ENCODE measurements at places on chromosomes 2 and 18. TPM values are rescaled to one million over a fixed set of nuclear protein-coding genes. Genes with fewer than 3 reads are reported as not detected.
A peak's percentile ranks its signal among the peaks of the same experiment; 100 is the strongest.

DNA sequence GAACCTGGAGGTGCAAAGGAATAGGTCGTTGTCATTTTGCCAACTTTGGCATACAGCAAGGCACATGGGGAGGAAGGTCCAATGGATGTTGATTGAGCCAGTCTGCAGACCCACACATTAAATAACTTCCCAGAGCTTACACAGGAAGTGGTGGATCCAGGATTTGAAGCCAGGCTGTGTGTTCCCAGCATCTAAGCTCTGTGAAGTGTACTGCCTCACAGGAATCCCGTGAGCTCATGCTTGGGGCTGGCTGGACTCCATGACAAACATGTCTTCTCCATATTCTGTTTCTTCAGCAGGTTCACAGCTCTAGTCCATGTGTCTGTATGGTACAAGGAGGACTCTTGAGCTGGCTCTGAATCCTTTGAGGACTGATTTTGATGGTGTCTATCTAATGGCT, 63.9 kb downstream of the KLHL29 start:
- no peak overlapping the region for H3K27ac ChIP-seq
- no peaks in the 10 kb centered on the region for H3K27me3 ChIP-seq
- no peaks in the 10 kb centered on the region for H3K4me1 ChIP-seq
- DNase-seq, result peak; percentile 31

DNA sequence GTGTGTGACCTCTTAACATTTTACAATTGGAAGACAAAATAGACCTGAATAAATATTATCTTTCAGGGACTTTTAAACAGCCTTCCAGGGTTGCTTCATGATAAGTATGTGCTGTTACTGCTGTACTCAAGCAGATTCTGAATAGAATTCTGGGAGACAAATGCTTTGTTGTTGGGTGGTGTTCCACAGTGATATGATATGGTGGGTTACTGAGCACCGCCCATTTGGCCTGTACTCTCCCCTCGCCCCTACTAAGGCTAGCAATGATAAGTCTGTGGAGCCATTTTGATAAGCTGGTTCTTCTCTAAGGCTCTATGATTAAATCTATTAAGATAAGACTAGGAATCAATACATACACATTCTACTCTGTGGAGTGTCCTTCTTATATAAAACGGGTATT, 89.8 kb upstream of the ITGA4 start:
- no peaks in the 10 kb centered on the region for H3K4me1 ChIP-seq
- DNase-seq, result no peak
- no peaks in the 10 kb centered on the region for H3K27me3 ChIP-seq
- H3K4me3 ChIP-seq, result no peak overlapping the region
- no peaks in the 10 kb centered on the region for H3K36me3 ChIP-seq

GRCh38 chr2:64644458-64645382, 9.0 kb downstream of the SERTAD2 start:
- H3K4me1 ChIP-seq, result peaks cover 14% of the 10 kb centered on the region
- peaks cover 2% of the 10 kb centered on the region for H3K36me3 ChIP-seq
- peak overlapping the region; percentile 59 for H3K4me3 ChIP-seq

DNA sequence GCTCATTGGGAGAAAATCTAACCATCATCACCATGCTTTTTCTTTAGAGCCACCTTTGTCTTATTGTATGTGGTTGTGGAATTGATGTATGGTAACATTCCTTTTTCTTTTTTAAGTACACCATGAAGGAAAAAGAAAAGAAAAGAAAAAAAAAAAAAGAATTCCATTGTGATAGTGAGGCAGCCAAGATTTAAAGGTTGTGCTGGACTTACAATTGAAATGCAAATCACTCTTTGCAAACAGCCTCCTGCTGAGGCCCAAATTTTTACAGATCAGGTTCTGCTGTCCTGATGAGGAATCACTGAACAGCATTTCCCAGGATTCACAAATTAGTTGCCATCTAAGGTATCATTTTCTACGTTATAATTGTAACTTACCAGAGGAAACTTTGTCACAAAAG, 1101.0 kb upstream of the FANCL start:
- H3K27ac ChIP-seq, result no peak overlapping the region
- H3K27me3 ChIP-seq, result no peaks in the 10 kb centered on the region
- H3K4me3 ChIP-seq, result no peak overlapping the region
- DNase-seq, result no peak
- no peaks in the 10 kb centered on the region for H3K36me3 ChIP-seq

DNA sequence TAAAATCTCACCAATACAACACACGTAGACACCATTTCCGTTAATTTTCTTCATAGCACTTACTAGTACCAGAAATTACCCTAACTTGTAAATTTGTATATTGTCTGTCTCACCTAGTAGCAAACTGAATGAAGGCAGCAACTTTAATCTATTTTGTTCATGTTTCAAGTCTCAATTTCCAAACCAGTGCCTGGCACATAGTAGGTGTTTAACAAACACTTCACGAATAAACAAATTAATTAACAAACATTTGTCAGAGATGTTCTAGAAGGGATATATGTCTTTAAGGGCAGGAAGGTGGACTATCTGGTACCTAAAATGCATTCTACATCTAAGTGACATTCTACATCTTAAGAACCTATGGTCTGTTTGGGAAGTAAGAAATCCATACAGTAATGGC, 963 bp downstream of the THADA start:
- H3K4me3 ChIP-seq, result peak overlapping the region; percentile 98
- peak overlapping the region; percentile 94 for H3K27ac ChIP-seq
- peaks cover 2% of the 10 kb centered on the region for H3K4me1 ChIP-seq
- H3K27me3 ChIP-seq, result no peaks in the 10 kb centered on the region

DNA sequence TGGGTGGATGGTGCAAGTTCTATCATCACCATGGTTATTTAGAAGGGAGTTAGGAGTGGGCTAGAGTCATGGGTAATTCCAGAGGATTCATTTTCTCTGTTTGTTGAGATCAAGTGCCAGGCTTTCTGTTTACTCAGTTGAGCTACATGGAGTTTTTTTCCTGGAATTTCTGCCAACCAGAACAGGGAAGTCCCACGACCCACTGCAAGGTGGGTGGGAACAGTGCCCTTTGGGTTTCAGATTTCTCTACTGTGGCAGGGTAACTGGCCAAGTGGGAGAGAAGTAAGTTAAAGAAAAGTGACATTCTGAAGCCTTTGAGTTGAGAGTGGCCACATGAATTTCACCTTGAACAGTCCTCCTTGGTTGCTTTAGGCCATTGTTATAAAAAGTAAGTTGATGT, 138.9 kb downstream of the SLC39A10 start:
- H3K27me3 ChIP-seq, result no peaks in the 10 kb centered on the region
- H3K36me3 ChIP-seq, result no peaks in the 10 kb centered on the region
- no peaks in the 10 kb centered on the region for H3K4me1 ChIP-seq
- H3K27ac ChIP-seq, result no peak overlapping the region

- DNase-seq, result peak; percentile 58
- H3K27me3 ChIP-seq, result peaks cover 2% of the 10 kb centered on the region
- peak overlapping the region; percentile 73 for H3K27ac ChIP-seq
- no peak overlapping the region for H3K4me3 ChIP-seq
- H3K4me1 ChIP-seq, result peaks cover 4% of the 10 kb centered on the region
- no peaks in the 10 kb centered on the region for H3K36me3 ChIP-seq
These were observed 104.7 kb downstream of the TSN start for GRCh38 chr2:121860033-121860757.

GRCh38 chr2:104701411-104701911, 152.5 kb upstream of the POU3F3 start:
- no peak overlapping the region for H3K4me3 ChIP-seq
- no peak overlapping the region for H3K27ac ChIP-seq
- no peaks in the 10 kb centered on the region for H3K4me1 ChIP-seq
- H3K27me3 ChIP-seq, result no peaks in the 10 kb centered on the region

GRCh38 chr2:105446501-105446900, 47.6 kb upstream of the FHL2 start:
- no peaks in the 10 kb centered on the region for H3K36me3 ChIP-seq
- peaks cover 4% of the 10 kb centered on the region for H3K27me3 ChIP-seq
- no peak for DNase-seq
- H3K27ac ChIP-seq, result no peak overlapping the region
- no peaks in the 10 kb centered on the region for H3K4me1 ChIP-seq

GRCh38 chr2:30226144-30227032, 4.9 kb upstream of the LBH start:
- H3K4me1 ChIP-seq, result peaks cover 14% of the 10 kb centered on the region
- H3K4me3 ChIP-seq, result no peak overlapping the region
- DNase-seq, result peak; percentile 94
- H3K27ac ChIP-seq, result peak overlapping the region; percentile 18
- no peaks in the 10 kb centered on the region for H3K27me3 ChIP-seq

- H3K4me3 ChIP-seq, result peak overlapping the region; percentile 47
- no peaks in the 10 kb centered on the region for H3K36me3 ChIP-seq
- peaks cover 8% of the 10 kb centered on the region for H3K4me1 ChIP-seq
- no peaks in the 10 kb centered on the region for H3K27me3 ChIP-seq
- peak overlapping the region; percentile 73 for H3K27ac ChIP-seq
These were observed 47.5 kb upstream of the SP3 start for GRCh38 chr2:174012347-174013314.

DNA sequence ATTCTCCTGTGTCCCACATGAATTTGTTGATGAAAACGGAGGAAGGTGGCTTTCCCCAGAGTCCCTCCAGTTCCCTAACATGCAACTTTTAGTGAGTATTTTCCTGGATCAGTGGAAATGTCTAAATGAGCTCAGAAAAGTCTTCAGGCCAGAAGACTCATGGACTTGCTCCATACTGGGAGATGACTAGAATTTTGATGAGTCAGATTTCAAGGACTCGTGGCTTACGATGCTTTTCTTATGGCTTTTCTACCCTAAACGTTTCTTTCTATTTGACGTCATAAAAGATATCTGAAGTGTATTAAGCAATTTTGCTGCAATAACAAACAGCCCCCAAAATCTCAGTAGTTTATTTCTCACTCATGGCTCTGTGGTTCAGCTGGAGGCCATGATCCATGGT, 397.6 kb downstream of the FBXO15 start:
- no peaks in the 10 kb centered on the region for H3K4me1 ChIP-seq
- no peaks in the 10 kb centered on the region for H3K36me3 ChIP-seq
- no peaks in the 10 kb centered on the region for H3K27me3 ChIP-seq
- H3K4me3 ChIP-seq, result no peak overlapping the region

DNA sequence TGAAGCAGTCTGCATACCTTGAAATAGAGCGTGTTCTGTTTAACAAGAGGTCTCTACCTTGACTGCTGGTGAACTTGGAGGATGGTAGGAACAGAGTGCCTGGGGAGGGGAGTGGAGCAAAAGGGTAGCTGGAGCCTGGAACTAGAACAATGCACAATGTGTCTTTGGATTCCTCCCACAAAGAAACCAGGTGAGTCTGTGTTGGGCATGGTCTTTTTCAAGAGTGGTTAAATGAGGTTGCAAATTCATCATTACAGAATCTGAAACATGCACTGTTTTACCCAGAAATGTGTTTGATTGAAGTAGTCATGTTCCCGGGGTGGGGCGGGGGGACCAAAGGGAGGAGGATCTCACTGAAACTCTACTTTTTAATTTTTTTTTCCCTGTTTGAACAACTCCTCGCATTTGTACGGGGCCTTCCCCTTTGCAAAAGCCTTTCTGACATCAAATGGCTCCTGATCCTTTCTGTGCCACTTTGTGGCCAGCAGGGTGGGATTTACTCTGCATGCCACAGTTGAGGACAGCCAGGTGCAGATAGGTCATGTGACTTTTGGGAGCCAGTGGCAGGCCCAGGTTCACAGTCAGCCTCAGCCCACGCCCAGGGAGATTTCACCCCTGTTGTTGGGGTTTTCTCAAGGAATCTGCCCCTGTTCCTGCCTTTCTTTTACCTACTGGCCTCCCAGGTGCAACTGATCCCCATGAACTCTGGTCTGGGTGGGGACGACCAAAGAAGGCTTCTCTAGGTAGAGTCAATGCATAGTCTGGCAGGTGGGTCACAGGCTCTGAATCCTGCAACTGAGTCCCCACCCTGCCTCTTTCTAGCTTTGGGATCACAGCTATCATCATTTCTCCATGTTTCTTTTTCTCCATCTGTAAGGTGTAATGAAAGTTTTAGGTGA, 28.2 kb downstream of the MYCN start:
- no peaks in the 10 kb centered on the region for H3K4me1 ChIP-seq
- no peak overlapping the region for H3K4me3 ChIP-seq
- H3K27me3 ChIP-seq, result no peaks in the 10 kb centered on the region
- no peak overlapping the region for H3K27ac ChIP-seq

GRCh38 chr2:186302263-186302662, 183.8 kb upstream of the ZC3H15 start:
- no peaks in the 10 kb centered on the region for H3K4me1 ChIP-seq
- DNase-seq, result no peak
- no peaks in the 10 kb centered on the region for H3K36me3 ChIP-seq
- H3K27ac ChIP-seq, result no peak overlapping the region

DNA sequence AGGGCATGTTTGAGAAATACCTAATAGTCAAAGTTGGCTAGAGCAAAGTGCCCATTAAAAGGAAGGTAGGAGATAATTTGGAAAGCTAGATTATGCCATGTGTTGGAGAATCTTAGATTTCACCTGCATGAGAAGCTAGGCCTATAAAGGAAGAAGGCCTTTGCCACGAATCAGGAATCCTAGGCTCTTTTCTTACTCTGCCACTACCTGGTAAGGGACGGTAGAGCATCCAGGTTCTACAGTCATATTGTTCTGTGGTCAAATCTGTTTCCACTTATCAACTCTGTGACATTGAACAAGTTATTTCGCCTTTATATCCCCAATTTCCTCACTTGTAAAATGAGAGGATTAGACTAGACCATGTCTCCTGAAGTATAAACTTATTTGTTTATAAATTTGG, 3.6 kb upstream of the KCNJ3 start:
- DNase-seq, result no peak
- no peak overlapping the region for H3K27ac ChIP-seq
- H3K27me3 ChIP-seq, result no peaks in the 10 kb centered on the region
- H3K4me3 ChIP-seq, result no peak overlapping the region
- H3K4me1 ChIP-seq, result no peaks in the 10 kb centered on the region

- no peak overlapping the region for H3K4me3 ChIP-seq
- peaks cover 21% of the 10 kb centered on the region for H3K4me1 ChIP-seq
- DNase-seq, result peak; percentile 70
- no peaks in the 10 kb centered on the region for H3K36me3 ChIP-seq
- H3K27ac ChIP-seq, result no peak overlapping the region
These were observed 176.6 kb downstream of the EN1 start for GRCh38 chr2:118670838-118671237.

DNA sequence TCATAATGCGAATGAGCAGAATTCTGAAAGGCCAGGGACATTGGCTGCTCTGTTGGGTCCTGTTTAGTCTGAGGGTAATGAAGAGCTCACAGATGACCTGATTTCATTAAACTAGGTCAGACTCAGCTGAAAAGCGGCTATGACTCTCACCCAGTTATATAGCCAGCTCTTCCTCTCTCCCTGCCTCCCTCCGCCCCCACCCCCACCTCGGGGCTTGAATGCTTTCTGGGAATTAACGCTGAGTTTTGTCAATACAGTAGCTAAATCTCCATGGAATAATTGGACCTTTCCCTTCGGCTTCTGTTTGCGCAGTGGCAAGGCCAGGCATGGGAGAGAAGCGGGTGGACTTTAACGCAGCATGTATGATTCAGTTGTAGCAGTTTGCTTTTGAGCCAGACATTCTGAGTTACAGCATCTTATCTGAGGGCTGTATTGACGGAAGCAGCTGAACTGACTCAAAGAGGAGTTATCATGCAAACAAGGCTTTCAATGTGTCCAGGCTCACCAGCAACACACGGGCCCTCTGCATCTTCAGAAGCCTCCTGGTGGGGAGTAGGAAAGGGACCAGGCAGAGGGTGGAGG, 110.6 kb downstream of the MYCN start:
- no peak overlapping the region for H3K27ac ChIP-seq
- no peak overlapping the region for H3K4me3 ChIP-seq
- no peaks in the 10 kb centered on the region for H3K27me3 ChIP-seq
- no peak for DNase-seq

- no peaks in the 10 kb centered on the region for H3K27me3 ChIP-seq
- H3K27ac ChIP-seq, result no peak overlapping the region
- peaks cover 5% of the 10 kb centered on the region for H3K4me1 ChIP-seq
- H3K36me3 ChIP-seq, result no peaks in the 10 kb centered on the region
These were observed 24.7 kb downstream of the IL1B start for GRCh38 chr2:112811841-112812306.

The CIB4 gene
- total RNA-seq, result not detected

The DSG1 gene
- not detected for total RNA-seq

The ZC3H8 gene
- 6.9 TPM for total RNA-seq

The G6PC2 gene
- total RNA-seq, result not detected

The EPB41L3 gene
- 37.0 TPM for total RNA-seq

The RNF125 gene
- total RNA-seq, result 0.33 TPM

The ESPNL gene
- 1.3 TPM for total RNA-seq

The STARD6 gene
- not detected for total RNA-seq

All from fibroblast of lung (primary cell).